EL (cell line): ENCODE measurements at places on chromosomes 1 and 21.

GRCh38 chr1:211910113-211910884 lies 79.7 kb upstream of the LPGAT1 start:
- no peak for DNase-seq

DNA sequence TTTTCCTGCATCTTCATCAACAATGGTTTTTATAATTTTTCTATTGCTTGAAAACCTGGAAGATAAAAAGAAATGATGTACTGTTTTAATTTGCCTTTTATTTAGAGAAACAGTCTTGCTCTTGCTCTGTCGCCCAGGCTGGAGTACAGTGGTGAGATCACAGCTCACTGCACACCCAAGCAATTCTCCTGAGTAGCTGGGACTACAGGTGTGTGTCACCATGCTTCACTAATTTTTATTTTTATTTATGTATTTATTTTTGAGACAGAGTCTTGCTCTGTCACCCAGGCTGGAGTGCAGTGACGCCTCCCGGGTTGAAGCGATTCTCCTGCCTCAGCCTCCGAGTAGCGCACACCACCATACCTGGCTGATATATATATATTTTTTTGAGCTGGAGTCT lies 43.0 kb upstream of the RPL11 start:
- no peak for DNase-seq

DNA sequence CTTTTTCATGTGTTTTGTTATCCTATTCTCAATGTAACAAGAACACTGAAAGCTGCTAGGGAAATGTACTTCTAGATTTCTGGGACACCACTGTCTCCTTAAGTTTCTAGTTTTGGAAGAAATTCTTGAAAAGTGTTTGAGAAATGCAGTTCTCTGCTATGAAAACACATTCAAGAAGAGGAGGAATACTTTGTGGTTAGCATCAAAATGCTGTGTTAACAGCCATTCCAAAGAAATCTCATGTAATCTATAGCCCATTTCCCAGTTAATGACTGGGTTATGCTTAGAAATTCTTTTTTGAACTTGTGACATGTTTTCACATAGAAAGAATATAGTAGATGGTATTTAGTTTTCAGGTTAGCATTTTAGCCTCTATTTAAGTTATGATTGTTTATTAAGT lies 6.0 kb downstream of the RAVER2 start:
- no peak for DNase-seq

DNA sequence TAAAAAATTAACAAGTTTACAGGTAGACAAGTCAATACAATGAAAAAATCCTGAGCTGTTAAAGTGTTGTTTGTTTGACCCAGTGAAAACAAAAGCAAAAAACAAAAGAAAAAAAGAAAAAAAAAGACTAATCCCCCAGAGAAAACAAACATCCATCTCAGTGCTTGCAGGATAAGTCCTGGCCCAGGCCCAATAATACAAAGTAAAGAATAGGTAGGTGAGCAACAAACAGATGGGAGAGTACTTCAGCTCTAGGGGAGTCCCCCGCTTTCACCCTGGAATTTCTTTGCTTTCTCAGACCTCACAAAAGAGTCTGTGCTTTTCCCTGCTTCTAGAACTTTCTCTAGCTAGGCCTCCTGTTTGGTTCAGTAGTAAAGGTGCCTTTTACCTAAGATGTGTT lies 70.3 kb downstream of the ABCA4 start:
- no peak for DNase-seq

DNA sequence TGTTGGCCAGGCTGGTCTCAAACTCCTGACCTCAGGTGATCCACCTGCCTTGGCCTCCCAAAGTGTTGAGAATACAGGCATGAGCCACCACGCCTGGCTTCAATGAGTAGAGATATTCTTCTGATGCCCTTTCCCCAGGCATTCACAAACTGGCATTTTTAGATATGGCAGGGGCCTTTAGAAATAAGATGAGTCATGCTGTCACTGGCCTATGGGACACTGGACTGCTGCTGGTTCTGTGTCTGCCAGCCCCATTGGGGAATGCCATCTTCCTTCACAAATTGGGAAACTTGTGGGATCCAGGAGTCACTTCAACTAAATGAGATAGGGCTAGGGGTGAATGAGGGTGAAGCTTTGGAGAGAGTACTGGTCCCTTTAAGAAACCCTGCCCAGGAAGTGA lies 16.0 kb downstream of the KLHDC8A start:
- DNase-seq, result no peak

- DNase-seq, result no peak
These were observed 14.1 kb downstream of the SLC19A1 start for GRCh38 chr21:45528028-45528705.

- DNase-seq, result peak; percentile 60
These were observed 20.9 kb downstream of the SDC3 start for GRCh38 chr1:30887485-30888315.

GRCh38 chr1:225777583-225778336 lies at the start of gene SRP9:
SRP9 (plus strand) TSS chr1:225777826; CDS start chr1:225777941, 115 bp downstream.
- peak; percentile 99 for DNase-seq
